Gastrocnemius medialis (tissue), 4 donors: ENCODE measurements at places on chromosomes 5 and 9. TPM values are rescaled to one million over a fixed set of nuclear protein-coding genes. Genes with fewer than 3 reads are reported as not detected.

GRCh38 chr9:132408521-132408920 lies 1.5 kb upstream of the CFAP77 start:
- DNase-seq, result no peak

GRCh38 chr5:74370168-74370567 lies 270.4 kb downstream of the ENC1 start:
- DNase-seq, result peak; percentile 23

GRCh38 chr5:105619725-105620124 lies 2051.0 kb downstream of the EFNA5 start:
- no peak for DNase-seq

DNA sequence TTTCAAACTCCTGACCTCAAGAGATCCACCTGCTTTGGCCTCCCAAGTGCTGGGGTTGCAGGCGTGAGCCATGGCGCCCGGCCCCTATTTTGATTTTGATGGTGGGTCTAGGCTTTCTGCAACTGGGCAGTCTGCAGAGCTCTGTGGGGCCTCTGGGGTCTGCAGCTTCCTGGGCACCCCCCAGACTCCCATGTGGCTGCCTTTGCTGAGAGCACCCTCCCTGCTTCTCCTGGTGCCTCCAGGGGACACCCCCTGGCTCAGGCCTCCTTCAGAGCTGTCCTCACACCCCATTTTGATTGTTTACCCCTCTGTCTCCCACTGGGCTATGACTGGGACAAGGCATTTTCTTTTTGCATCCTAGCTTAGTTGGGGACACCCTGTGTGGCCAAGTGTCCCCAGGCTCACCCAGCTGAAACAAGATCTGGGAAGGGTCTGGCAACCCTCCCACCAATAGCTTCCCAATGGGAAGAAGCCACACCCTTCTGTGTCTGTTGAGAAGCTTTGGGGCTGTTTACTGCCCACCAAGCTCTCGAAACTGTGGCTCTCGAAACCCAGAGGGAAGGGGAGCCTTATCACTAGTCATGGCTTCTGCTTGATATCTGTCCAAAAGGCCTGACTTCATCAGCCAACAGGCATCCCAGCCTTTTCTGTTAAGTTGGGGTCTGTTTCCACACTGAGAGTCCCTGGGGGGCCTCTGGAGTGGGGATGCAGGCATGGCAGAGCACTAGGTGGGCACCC lies 204.4 kb upstream of the IER5L start:
- DNase-seq, result no peak

Gene LRRC19
- total RNA-seq, result 0.22 TPM

- no peak for DNase-seq
Observed at GRCh38 chr5:133928587-133929393, 39.6 kb downstream of the C5orf15 start.

Gene LMNB1
- not detected for total RNA-seq

Gene DIRAS2
- not detected for total RNA-seq

Gene PALM2AKAP2
- 0.15 TPM for total RNA-seq

- no peak for DNase-seq
Observed at GRCh38 chr5:128674837-128675446, 136.9 kb upstream of the FBN2 start.

GRCh38 chr9:132094314-132094791 lies 14.7 kb upstream of the MED27 start:
- no peak for DNase-seq

GRCh38 chr5:65198456-65199120 lies 283.1 kb downstream of the ADAMTS6 start:
- DNase-seq, result no peak

DNA sequence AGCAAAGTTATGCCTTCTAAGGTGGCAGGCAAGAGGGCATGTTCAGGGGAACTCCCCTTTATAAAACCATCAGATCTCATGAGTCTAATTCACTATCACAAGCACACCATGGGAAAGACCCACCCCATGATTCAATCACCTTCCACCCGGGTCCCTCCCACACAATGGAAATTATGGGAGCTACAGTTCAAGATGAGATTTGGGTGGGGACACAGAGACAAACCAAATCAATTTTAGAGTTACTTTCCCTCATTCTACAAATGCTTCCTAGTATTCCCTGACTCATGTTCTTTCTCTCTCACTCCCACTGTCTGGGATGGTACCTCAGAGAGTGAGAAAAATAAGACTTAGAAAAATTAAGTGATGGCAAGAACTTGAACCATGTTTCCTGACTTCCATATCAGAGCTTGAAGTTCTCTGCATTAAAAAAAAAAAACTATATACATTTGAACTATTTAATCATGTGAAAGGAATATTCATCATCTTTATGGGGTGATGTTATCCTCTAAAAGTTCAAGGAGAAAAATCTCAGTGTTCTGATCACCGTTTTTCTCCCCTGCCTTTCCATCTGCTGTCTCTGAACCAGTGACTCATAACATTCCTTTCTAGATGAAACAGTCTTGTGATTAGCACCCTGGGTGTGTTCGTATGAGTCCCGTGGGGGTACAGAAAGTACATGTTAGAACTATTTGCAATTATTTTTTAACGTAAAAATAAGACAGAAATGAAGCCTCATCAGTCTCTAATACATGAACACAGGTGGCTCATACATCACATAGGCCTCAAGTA lies 282.9 kb downstream of the SLF1 start:
- no peak for DNase-seq

DNA sequence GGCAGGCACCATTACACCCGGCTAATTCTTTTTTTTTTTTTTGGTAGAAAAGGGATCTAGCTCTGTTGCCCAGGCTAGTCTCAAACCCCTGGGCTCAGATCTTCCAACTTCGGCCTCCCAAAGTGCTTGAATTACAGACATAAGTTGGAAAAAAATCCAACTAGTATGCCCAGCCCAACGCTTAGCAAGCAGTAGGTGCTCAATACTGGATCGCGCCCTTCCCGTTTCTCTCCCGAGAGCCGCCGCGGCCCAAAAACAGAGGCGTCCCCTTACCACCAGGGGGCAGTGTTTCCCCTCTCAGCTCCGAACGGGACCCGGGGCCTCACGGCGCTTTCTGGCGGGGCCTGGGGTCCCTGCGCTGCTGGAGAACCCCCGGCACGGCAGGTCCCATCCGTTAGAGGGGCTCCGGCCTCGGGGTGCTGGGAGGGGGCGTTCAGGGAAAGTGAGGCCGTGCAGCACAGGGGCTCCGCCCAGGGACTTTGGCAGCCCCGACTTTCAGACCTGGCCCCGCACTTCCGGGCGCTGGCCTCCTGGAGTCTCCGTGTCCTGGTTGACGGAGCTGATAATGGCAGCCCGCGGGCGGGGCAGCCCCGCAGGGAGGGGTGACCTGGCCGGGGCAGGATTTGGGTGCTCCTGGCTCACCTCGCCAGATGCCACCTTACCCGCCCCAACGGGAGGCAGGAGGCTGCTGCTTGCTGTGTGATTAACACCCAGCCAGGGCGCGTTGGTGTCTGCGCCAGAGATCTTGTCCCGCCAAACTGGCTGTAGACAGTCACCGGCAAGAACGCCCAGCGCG lies 15.2 kb downstream of the PTGES start:
- peak; percentile 64 for DNase-seq

- DNase-seq, result no peak
Observed at GRCh38 chr9:13942201-13942600, 371.7 kb downstream of the NFIB start.

Gene SPDL1
- total RNA-seq, result 3.3 TPM

Gene MAMDC2
- 9.9 TPM for total RNA-seq
